ENCODE measurements at places on chromosomes 5 and 9.

- DNase-seq = no peak
Measured at GRCh38 chr5:107831612-107832395, 161.1 kb upstream of the EFNA5 start.

GRCh38 chr5:74394916-74395880 lies 245.3 kb downstream of the ENC1 start:
- DNase-seq = no peak

DNA sequence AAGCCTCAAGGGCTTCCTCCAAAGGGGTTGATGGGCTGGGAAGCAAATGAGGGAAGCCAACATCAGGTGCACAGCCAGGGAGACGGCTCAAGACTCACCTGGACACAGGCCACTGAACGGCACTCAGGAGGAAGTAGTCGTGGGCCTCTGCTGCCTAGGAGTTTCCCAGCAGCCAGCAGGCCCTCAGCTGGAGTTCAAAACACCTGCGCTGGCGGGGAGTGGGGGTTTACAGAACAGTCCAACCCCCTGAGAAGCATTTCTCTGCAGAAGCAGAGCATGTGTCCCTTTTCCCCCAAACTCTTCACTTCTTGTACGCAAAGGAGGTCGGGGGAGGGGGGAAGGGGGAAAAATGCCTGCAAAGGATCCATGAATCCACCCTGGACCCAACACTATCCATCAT lies 2.3 kb downstream of the WHRN start:
- DNase-seq = no peak

DNA sequence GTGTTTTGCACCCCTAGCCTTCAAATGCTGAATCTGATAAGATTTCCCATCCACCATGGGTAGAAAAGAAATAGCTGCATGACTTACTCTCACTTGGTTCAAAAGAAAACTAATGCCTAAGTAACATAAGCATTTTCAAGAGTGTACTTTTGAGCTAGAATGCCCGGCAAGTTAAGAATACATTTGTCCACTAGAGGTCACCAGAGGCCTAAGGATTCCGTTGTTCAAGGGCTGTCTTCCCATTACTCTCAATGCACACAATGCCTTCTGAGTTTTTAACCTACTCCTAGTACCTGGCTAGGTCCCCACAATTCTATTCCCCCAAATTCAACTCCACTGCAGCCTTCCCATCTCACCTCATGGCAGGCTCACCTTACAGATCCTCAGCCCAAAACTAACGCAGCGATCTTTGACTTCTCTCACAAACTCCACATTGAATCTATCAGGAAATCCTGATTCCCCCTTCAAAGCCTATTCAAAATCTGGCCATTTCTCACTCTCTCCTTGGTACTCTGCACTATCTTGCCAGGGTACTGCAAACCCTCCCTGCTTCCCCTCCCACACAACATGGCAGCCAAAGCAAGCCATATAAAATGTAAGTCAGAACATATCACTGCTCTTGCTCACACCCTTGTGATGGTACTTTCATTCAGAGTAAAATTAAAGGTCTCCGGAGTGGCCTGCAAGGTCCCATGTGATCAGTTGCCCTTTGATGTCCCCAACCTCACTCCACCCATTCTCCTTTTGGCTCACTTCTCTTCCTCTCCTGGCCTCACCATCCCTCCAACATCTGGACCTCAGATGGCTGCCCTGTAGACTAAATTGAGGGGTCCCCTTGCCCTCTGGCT lies 13.4 kb downstream of the OXCT1 start:
- peak; percentile 28 for DNase-seq

DNA sequence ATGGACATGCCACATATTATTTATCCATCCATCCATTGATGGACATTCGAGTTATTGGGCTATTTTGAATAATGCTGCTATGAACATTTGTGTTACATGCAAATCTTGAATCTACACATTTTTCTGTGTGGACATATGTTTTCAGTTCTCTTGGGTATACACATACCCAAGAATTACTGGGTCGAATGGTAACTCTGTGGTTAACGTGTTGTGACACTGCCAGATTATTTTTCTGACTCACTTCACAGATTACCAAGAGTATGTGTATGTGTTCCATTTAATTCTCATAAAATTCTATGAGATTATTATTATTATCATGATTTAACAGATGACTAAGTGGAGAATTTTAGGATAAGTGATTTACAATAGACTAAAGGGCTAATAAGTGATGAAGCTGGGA lies 26.7 kb downstream of the CYFIP2 start:
- no peak for DNase-seq

- no peak for DNase-seq
Measured at GRCh38 chr9:37550781-37551180, 25.4 kb downstream of the FBXO10 start.

Measured in activated CD4-positive, CD25-positive, alpha-beta regulatory T cell treated with anti-CD3 and anti-CD28 coated beads, Interleukin-2, amount 50 U/mL, for 16 hours (primary cell).